AG09309 (cell line): ENCODE measurements at places on chromosomes 12 and 14.

DNA sequence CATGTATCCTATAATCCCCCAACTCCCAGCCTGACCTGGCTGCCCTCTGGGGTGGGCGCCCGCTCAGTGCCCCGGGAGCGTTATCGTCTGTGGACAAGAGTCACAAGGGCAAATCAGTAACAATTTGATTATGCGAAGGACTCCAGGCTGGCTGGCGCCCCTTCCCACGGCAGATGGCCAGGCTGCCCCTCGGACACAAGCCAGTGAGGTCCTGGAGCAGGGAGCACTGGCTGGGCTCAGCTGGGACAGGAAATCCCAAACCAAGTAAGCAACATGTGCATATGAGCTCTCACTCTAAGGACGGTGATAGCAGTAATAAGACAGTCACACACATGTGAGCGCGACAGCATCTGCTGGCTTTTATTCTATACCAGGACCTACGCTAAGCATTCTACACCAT, 59.3 kb upstream of the FAM222A start:
- DNase-seq: no peak

GRCh38 chr14:50040401-50040775, 76.0 kb downstream of the VCPKMT start:
- DNase-seq: no peak

DNA sequence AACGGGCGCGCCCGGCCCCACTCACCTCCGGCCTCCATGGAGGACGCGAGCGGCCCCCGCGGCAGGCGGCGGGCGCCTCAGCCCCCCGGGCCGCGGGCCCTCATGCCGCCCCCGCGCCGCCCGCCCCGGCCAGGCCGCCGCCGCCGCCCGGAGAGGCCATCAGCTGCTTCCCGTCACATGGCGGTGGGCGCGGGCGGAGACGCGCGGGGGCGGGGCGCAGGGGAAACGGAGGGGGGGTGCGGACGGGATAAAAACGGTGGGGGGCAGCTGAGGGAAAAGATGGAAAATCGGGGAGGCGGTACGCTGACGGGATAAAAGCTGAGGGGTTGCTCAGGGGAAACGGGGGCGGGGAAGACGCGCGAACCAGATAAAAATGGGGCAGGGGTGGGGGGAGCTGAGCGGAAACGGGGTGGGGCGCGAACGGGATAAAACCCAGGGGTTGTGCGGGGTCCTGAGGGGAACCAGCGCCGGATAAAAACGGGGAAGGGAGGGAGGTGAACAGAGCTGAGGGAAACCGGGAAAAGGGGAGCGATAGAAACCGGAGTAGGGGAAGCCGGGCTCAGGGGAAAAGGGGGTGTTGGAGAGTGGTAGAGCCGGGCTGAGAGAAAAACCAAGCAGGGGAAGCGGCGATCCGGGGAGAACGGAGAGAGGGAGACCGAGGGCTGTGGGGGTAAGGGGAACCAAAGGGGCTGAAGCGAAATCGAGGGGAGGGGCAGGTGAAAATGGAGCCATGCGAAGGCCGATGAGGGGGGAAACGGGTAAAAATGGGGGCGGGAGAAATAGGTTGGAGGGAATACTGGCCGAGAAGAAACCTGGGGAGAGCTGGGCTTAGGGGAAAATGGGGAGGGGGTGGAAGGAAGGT, at the start of gene WSB2:
Gene WSB2, minus strand, starts transcription at position 169 of the 862 bp plus-strand sequence. Its CDS starts 131 bp downstream, at position 38.
- no peak for DNase-seq

GRCh38 chr12:44465139-44465538, 411.0 kb downstream of the NELL2 start:
- no peak for DNase-seq

GRCh38 chr14:20760950-20761349, 7.3 kb upstream of the EDDM3B start:
- no peak for DNase-seq

GRCh38 chr12:109126784-109127183, 10.4 kb downstream of the ACACB start:
- DNase-seq: no peak

DNA sequence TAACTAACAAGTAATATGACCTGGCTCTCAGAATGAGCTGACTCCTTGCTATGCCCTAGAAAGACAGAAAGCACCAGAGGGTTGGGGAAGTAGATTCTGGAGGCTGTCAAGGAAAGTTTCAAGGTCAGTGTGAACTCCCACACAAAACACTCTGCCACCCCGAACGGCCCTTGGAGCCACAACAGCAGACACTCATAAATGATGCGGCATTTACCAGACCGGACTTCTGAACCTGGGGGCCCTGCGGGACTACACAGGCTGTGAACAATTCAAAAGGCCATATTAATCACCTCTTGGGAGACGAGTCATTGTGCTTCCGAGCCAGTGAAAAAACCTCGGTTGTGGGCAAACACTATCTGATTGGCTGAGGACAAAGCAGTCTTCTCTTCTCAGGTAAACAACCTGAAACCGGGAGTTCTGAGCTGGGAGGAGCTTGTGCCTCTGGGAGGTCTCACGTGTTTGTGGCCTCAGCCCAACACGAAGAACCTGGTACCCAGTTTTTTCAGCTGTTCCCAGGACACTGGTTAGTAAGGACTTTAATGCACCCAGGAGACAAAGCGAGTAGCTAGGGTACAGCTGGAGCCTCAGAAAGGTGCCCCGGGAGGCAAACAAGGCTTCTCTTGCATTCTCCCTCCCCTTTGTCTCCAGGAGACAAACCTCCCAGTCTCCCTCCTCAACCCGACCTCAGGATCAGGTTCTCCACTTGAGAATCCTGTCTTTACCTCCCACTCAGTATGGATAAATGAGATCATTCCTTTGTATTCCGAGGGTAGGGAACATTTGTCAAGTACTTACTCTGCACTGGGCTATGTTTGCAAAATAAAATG, 35.3 kb downstream of the VWF start:
- DNase-seq: no peak

GRCh38 chr12:89059056-89059455, 293.2 kb downstream of the DUSP6 start:
- no peak for DNase-seq

DNA sequence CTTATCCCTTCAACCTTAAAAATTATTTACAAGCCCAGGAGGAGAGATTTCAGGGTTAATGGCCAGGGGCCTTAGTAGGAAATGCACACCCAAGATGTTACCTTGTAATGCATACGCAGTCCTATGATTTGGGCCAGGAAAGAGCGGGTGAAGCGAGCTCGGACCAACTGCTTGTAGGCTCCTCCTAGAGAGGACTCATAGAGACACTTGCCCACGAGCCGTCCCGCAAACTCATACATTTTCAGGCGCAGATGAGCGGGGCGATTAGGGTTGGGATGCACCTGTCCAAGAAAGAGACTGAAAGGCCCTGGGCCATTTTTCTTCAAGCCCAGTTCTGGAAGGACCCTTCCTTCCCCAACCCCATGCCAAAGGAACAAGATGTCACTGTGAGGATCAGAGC, 43.0 kb downstream of the AREL1 start:
- DNase-seq: no peak

DNA sequence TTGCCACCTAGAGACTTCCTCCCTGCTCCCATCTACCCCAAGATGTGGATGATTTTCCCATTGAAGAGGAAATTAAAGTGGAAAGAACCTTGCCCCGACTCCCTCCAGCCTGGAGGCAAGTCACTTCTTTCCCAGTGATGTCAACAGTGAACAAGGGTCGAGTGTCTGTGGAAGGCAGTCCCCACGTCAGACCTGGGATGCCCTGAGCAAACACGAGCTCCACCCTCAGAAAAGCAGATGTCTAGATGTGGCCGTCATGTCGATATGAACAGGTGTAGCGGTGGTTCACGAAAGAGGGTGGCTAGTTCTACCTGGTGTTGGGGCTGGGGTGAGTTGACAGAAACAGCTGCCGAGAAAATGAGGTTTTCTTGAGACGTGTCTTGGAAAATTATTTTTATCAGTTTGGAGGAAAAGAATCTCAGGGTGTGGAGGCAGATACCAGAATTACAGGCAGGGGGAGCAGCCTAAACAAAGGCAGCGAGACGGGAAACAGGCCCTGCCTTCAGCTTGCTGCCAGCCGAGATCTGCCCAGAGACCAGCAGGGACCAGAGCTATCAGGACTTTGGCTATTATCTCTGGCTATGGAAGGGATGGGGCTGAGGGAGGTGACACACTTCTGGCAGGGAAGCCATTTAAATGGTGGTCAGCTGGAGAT, 25.9 kb downstream of the SYNDIG1L start:
- no peak for DNase-seq

DNA sequence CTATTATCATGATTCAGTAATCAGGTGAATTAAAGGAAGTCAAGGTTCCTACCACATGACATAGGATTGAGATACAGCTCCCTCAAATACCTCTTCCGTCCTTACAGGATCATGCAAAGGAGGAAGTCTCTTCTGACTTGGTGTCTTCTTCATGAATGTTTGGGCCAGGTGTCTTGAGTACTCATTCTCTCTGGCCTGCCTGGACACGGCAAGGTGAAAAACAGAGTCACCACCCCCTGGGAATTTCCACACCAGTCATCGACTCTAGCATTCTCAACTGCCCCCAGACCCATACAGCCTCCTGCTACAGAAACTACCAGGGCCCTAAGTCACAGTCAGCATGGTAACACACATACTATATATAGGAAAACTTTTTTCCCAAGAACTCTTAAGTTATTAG, 44.9 kb upstream of the LTBP2 start:
- DNase-seq: no peak

DNA sequence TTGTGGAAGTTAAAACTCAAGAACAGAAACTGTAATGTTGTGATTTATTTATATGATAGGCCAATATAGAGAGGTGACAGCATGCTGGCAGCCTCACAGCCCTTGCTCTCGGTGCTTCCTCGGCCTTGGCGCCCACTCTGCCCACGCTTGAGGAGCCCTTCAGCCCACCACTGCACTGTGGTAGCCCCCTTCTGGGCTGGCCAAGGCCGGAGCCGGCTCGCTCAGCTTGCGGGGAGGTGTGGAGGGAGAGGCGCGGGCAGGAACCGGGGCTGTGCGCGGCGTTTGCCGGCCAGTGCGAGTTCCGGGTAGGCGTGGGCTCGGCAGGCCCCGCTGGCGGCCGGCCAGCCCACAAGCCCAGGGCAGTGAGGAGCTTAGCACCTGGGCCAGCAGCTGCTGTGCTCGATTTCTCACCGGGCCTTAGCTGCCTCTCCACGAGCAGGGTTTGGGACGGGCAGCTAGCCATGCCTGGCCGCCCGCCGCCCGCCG, 65.8 kb upstream of the SLC8A3 start:
- DNase-seq: no peak

DNA sequence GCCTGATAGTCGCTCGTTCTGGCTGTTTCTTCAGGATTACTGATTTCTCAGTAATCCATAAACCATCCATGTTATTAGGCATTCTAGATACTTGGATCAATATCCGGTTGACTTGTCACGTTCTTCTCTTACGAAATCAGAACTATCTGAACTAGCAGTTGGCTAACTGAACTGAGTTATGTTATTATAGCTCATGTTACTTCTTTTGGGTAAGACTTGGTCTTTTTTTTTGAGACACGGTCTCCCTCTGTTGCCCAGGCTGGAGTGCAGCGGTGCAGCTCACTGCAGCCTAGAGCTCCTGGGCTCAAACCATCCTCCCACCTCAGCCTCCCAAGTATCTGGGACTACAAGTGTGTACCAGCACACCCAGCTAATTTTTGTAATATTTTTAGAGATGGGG, 178.6 kb downstream of the PRKCH start:
- no peak for DNase-seq

DNA sequence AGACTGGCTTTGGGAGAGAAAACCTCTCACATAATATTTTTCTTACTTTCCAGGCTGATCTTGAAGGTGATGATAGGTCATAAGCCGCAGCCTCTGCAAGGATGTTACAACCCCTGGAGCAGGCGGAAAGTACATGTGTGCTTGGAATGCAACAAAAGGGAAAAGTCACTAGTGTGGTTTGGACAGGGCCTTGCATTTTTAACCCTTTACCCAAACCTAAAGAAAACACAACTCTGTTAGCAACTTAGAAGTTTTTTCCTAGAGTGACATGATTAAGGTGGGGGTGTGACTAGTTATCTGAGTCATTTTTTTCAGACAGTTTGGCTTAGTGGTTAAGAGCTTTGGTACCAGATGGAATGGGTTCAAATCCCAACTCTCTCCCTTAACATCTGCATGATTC, 97.0 kb downstream of the TMEM30B start:
- DNase-seq: peak; percentile 66

DNA sequence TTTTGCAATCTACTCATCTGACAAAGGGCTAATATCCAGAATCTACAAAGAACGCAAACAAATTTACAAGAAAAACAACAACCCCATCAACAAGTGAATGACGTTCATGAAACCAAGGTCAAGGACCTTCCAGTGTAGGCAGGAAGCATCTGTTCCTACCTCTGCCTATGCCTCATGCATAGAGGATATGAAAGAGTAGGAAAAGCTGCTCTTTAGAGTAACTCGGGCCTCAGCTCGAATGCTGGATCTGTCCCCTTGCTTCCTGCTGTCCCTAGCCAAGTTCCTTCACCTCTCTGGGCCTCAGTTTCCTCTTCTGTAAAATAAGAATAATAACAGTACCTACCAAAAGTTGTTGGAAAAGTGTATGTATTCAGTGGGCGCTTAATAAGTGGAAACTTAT, 65.0 kb downstream of the FOXN4 start:
- DNase-seq: no peak

DNA sequence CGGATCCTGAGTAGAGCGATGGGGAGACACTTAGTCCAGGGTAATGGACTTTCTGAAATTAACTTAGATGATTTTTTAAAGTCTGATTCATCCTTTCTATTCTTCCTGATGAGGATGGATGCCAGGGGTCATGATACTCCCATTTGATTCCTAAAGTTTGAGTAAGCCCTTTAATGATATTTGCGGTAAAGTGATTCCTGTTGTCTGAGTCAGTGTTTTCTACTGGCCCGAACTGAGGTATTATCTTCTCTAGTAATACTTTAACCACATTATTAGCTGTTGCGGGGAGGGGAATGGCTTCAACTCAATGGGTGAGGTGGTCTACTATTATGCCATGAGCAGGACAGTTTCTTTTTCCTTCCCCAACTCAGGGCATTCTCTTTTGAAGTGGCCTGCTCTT, 111.6 kb downstream of the RIN3 start:
- DNase-seq: peak; percentile 93

DNA sequence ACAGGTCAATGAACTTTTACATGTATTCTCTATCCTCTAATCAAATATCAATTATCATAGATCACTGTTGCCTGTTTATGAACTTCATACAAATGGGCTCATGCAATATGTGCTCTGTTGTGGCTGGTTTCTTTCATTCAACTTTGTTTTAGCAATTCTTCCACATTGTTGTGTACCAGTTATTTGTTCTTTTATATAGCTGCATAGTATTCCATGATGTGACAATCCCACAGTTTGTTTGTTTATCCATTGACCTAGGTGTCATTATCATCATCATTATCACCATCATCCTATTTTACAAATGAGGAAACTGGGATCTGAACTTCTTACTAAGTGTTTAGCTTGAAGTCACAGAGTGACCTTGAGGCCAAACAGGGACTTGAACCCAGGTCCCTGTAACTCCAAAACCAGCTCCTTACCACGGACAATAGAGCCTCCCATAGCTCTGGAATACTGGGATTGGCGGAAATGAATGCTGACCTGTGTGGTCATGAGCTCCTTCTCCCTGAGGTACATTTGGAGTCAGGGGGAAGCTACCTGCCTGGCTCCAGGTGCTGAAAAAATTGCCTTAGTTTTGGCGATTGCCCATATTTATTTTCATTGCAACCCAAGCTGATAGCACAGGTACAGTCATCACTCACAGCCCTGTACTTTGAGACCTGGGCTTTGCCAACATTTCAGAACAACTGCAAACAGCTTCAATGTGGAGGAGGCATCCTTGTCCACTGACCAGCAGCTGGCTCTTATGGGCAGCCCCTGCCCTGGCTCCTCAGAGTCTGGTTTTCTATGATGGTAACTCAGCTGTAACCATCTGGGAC, 9.2 kb downstream of the ZFP36L1 start:
- no peak for DNase-seq
